ENCODE measurements at places on chromosomes 5 and 9.

DNA sequence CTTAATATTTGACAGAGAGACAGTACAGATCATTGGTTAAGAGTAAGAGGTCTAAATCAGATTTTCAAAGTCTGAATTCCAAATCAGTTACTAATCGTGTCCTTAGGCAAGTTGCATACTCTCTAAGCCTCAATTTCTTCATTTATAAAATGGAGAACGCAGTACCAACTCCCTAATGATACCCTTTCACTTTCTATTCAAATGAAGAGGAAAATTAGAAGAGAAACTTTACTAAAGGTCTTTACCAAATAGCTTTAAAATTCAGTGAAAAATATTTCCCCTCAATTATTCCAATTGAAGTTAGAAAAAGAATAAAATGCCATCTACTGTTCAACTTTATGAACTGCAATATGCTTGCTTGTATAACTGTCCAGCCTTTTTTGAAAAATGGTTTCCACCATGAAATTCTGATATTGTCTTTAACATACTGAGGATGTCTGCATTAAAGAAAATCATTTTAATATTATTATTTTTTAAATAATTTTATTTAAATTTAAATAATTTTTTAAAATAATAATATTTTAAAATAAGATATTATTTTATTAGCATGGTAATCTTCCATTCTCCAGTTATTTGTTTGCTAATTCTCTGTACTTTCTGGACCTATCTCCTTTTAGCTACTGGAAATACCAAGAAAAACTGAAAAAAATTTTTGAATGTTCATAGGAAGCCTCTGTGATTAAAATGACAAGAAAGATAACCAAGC lies 36.0 kb downstream of the POC5 start:
- DNase-seq = peak; percentile 32

DNA sequence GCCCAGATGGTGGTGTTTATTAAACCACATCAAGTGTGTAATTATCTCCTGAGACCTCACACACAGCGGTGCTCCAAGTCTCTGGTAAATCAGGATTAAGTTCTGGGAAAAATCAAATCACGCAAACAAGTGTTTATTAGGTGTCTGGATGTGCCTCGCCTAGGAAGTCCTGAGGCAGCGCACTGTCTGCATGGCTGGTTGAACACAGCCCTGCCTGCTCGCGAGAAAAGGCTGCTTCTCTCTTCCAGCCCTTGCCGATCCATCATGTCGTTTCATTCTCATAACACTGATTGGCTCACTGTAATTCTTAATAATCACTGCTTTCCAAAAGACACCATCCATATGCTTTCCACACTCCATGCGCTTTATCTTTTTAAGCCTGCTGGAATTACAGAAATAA lies 229.6 kb upstream of the DAP start:
- no peak for DNase-seq

- DNase-seq = no peak
These were observed 71.4 kb downstream of the DCP2 start for GRCh38 chr5:113047733-113048652.

GRCh38 chr5:127297348-127298035 lies 6.9 kb downstream of the MEGF10 start:
- no peak for DNase-seq

DNA sequence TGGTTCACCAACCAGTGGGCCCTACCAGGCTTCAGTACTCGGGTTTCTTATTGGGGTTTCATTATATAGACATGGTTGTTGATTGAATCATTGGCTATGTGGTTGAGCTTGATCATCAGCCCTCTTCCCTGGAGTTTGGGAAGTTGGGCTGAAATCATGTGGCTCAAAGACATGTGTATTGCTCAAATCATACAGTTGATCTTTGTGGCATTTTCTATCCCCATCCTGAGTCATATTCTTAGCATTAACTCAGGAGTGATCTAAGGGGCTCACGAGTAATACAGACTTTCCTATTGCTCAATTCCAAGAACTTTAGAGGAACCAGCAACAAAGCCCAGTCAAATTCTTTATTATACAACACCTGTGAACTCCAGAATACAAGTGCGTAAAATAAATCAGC lies 66.2 kb downstream of the SMC5 start:
- DNase-seq = no peak

Measured in fibroblast of the conjunctiva (primary cell).